ENCODE measurements at places on chromosomes 1 and 21.

GRCh38 chr1:65459397-65459768 is 38.9 kb downstream of the LEPR start:
- DNase-seq, result no peak

- DNase-seq, result no peak
These were observed 1.2 kb upstream of the ATF3 start for GRCh38 chr1:212607206-212607912.

DNA sequence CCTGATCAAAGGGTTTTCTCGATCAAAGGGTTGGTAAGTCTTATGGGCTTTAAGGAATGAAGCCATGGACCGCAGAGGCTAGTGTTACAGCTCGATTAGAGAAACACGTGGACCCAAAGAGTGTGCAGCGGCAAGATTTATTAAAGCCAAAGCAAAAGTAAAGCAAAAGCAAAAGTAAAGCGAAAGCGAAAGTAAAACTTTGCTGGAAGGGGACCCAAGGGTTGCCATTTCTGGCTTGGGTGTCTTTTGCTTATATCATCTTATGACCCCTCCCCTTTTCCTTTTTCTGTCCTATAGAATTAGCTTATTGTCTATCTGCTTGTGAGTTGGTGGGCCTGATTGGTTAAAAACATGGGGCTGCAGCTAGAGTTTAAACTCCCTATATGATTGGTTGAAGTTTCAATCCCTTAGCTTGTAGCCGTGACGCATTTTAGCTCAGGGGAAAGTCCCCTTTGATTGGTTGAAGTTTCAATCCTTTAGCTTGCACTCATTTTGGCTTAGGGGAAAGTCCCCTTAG is 957.0 kb downstream of the AMY1C start:
- DNase-seq, result no peak

- DNase-seq, result no peak
These were observed 8.2 kb downstream of the KCNA2 start for GRCh38 chr1:110597966-110598365.

DNA sequence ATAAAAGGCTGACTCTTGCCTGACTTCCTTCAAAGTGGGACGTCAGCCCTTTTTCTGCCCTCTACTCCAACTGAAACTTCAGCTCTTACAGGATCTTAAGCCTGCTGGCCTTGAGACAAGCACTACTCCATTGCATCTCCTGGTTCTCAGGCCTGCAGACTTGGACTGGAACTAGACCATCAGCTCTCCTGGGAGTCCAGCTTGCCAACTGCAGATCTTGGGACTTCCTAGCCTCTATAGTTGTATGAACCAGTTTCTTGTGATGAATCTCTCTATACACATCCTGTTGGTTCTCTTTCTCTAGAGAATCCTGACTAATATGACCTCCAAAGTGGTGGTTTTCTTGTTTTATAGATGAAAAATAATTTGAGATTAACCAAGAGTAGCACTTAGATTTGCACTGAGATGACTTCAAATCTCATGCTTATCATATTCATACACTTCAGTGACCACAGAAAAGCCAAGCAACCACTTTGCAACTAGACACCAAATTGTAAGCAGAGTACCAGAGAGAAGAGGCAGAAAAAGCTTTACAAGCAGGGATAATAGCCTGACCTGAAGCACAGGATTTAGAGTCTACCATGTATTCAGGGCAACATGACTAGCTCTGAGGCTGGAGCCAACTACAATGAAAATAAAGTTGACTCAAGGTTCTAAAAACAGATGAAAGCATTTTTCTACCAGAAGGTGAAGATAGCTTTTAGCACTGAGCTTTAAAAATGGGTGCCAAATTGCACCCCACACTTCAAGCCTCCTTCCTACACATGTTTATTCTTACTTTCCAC is 661.3 kb upstream of the USP24 start:
- DNase-seq, result no peak

DNA sequence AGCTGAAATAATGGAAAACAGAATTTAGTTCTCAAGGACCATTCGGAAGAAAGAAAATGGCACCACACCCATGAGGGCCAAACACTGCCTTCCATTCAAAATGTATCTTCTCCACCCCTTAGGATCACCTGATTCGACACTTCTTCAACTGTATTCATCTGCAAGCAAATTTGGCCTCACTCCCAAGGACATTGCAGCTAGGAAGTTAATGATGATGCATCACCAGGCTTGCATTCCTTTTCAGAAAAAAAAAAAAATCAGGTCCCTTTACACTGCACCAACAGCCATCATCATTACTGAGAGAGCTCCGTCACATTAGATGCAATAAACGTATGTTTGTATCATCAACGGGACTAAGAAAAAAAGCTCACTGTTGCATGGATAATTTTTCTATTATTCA is 368.3 kb downstream of the PCP4 start:
- no peak for DNase-seq

- no peak for DNase-seq
These were observed 11.0 kb downstream of the CD2 start for GRCh38 chr1:116764906-116765862.

DNA sequence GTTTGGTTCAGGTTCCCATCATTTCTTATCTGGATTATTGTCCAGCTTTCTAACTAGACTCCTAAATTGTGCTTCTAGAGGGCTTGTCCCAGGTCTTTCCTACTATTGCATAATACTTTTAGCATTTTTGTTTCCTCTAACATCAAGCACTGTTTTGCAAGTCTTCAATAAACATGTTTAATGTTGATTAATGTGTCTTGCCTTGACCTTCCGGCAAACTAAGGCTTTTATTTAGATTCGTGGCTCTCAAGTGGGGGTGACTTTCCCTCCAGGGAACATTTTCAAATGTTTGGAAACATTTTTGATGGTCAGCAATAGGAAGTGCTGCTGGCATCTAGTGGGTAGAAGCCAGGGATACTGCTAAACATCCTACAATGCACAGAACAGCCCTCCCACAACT is 90.7 kb downstream of the RPE65 start:
- DNase-seq, result no peak

DNA sequence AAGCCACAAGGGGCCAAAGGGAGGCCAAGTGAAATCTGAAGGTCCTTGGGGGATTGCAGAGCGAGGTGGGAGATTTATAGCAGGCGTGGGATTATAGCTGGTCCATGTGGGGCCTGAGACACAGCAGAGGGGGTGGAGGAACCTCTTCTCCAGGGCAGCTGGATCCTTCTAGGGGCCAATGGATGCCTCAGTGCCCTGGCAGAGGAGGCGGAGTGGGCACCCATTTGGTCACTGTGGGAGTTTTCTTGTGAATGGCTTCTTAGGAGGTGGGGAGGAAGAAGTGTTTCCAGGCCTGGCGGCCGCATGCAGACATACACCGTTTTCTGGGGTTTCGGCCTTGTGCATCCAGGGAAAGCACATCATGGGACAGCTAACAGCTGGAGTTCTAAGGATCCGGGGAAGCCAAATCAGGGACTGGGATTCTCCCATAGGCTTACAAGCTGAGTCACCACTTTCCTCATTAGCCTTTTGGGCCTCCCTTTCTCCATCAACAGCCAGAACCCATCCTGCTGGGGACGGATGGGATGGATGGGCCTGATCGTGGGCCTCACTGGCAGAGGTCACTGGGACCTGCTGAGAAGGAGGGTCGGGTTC is 76.5 kb downstream of the RHOU start:
- DNase-seq, result no peak

DNA sequence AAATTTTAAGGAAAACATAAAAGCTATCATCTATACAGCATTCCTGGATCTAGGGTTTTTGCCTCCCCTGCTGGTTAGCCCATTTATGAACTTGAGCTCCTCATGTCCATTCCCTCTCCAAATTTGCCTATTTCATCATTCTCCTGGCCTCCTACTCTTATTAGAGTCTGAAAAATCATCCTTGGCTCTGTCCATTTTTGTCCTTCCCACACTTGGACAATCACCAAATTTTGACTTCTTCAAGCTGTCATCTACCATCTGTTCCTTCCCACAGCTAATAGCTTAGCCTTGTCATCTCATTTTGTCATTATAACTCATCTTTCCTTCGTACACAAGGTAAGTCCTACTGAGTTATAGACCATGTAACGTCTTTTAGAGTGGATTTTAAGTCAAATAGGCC is 2.2 kb upstream of the HENMT1 start:
- DNase-seq, result no peak

DNA sequence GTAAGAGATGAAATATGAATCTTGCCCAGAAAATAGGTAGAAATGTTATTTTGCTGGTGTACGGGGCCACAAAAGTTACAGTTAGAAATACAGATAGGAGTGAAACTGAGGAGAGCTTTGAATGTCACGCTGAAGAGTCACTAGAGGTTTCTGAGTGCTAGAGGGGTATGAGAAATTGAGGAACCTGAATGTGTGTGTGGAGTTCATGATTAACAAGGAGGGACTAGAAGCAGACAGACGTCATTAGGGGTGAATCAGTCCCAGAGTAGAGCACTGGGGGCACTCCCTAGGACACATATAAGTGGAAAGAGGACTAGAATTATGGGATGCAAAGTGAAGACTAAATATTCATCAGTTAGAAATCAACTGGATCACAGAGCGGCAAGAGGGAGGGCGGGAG is 188.9 kb upstream of the MAP1LC3C start:
- no peak for DNase-seq

DNA sequence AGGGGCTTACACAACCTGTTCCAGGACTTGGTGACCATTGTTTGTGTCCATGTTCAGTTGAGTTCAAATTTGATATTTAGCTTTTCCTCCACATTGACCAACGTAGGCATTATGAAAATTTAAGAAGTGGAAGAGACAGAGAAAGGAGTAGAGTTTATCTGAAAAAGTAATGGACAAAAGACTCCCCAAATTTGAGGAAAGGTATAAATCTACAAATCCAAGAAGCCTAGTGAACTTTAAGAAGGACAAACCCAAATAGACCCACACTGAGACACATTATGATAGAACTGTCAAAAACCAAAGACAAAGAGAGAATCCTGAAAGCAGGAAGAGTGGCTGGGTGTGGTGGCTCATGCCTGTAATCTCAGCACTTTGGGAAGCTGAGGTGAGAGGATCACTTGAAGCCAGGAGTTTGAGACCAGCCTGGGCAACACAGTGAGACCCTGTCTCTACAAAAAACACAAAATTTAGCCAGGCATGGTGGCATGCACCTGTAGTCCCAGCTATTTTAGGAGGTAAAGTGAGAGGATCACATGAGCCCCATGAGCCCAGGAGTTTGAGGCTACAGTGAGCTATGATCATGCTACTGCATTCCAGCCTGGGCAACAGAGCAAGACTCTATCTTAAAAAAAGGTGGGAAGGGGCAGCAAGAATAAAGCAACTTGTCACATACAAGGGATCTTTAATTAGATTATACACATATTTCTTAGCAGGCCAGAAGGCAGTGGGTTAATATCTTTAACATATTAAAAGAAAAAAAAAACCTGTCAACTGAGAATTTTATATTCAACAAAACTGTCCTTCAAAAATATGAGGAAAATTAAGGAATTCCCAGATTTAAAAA is 41.0 kb upstream of the ERO1B start:
- DNase-seq, result no peak

DNA sequence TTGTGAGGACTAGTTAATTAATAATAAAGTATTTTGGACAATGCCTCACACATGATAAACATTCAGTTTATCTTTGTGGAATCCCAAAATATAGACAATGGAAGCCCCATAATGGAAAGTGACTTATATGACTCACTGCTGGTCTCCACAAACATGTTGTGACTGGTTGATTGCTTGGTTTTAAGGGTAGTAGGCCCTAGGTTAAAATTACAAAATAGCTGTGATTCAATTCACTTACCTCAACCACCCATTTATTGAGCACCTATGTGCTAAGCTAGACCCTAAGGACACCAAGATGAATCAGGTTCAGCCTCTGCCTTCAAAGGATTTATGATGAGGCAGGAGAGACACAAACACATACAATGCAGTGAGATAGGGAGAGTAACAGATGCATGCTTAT is 42.4 kb downstream of the KANK4 start:
- DNase-seq, result no peak

- DNase-seq, result no peak
These were observed at the start of gene CROCC for GRCh38 chr1:16921391-16922185. CROCC (plus strand) TSS chr1:16921931; CDS start chr1:16922019, 88 bp downstream.

GRCh38 chr1:197304638-197305200 is 36.7 kb downstream of the CRB1 start:
- peak; percentile 5 for DNase-seq

DNA sequence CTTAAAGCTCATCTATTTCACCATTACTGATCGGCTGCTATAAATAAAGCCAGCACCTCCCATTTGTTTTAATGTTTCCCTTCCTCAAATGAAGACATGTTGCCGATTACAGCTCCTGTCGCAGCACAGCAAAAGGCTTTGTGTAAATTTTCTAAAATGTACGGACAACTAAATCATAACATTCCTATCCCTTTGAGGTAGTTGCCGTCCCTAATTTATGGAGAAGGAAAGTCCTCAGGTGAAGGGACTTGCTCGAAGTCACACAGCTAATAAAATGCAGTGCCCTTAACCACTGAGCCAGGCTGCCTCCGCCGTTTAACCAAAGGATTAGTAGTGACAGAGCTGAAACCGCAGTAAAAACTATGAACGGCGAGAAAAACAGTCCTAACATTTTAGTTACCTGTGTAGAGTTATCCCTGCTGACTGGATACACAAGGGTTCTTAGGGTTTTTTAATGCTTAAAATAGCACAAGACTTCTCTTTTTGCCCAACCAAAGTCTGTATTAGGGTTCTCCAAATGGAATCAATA is 871 bp downstream of the PINK1 start:
- DNase-seq, result no peak

DNA sequence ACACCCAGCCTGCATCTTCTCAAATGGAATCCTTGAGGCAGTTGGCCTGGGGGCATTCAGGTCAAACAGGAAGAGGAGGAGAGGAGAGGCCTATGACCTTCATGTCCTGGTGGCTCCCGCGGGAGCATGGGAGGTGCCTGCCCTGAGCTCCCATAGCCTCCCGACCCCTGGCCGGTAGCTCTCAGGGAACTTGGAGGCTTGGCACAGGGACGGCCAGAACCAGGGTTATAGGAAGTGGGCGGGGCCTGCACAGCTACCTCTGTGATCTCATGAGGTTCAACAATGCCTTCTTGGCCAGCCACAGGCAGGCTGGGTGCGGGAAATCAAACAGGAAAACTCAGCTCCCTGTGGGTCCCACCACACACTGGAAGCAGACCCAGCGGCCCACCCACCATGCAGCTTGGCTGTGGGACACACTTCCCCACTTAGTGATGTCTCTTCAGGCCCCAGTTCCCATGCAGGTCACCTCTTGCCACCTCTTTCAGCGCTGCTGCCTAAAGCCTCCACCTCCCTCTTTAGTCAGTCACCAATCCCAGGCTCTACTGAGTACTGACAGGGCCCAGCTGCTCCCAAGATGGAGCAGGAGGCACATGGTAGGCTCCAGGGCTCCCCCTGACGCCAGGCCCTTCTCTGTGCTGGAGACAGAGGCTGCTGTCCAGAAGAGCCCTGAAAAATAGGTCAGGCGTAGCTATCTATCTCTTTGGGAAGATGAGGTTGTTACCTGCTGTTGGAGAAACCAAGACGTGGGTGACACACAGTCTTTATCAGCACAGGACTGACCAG is at the start of gene SLFNL1:
TSS of gene SLFNL1 (minus strand) at position 200 of the 783 bp plus-strand sequence. CDS start 1,065 bp downstream, outside the sequence.
- DNase-seq, result no peak
